Stimulated activated CD4-positive, alpha-beta T cell treated with anti-CD3 and anti-CD28 coated beads, Interleukin-12 subunit alpha, Interleukin-12 subunit beta, amount 100 ng/mL, for 48 hours (primary cell): ENCODE measurements at places on chromosomes 12 and 14.

DNA sequence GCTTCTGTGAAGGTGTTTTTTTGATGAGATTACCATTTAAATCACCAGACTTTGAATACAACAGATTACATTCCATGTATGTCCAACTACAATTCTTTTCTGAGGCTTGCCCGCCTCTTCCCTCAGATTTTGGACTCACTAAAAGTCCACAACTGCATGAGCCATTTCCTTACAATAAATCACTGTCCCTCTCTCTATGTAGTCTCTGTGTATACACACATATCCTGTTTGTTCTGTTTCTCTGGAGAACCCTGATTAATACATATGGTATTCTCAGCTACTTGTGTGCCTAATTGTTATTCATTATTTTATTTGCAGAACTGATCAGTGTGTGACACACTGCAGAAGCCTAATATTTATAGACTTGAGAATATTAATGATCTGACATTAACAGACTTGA is 2.4 kb upstream of the MIPOL1 start:
- no peak for DNase-seq

GRCh38 chr14:64114166-64114565 is 180.0 kb downstream of the ESR2 start:
- DNase-seq: no peak

- no peak for DNase-seq
Measured at GRCh38 chr14:72869407-72870329, 24.2 kb downstream of the DPF3 start.

DNA sequence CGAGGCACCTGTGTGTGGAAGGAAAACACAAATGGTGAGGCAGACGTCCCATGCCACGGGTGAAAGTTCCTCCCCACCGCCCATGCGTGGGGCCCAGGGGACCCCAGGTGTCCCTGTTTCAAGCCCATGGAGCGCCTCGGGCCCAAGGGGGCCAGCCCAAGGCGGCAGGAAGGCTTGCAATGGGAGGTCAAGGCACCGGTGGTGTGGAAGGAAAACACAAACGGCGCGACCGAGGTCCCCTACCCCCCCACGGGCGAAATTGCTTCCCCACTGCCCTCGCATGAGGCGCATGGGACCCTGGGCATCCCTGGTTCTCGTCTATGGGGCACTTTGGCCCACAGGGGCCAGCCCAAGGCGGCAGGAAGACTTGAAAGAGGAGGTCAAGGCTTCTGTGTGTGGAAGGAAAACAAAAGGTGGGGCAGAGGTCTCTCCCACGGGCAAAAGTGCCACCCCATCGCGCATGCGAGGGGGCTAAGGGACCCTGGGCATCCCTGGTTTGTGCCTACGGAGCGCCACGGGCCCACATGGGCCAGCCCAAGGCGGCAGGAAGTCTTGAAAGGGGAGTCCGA is 379.4 kb downstream of the ALG10 start:
- DNase-seq: no peak

GRCh38 chr14:65478596-65478995 is 66.1 kb downstream of the FUT8 start:
- no peak for DNase-seq

- no peak for DNase-seq
Measured at GRCh38 chr14:93171376-93171775, 13.3 kb downstream of the MOAP1 start.

DNA sequence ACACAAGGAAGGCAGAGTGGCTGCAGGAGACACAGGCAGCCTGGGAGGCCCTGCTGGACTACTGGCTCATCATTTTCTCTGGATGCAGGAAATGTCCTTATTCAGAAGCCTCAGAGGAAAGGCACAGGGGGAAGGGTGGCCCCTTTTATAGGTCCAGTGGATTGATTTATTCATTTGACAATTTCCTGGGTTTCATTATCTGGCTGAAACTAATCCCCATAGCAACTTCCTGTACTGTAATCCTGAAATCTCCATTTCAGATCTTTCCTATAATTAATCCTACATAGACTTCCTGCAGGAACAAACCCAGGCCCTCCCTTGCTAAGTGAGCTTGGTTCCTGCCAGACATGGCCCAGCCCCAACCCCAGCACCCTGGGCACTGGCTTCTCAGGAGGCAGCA is 23.0 kb downstream of the KRT76 start:
- DNase-seq: no peak

DNA sequence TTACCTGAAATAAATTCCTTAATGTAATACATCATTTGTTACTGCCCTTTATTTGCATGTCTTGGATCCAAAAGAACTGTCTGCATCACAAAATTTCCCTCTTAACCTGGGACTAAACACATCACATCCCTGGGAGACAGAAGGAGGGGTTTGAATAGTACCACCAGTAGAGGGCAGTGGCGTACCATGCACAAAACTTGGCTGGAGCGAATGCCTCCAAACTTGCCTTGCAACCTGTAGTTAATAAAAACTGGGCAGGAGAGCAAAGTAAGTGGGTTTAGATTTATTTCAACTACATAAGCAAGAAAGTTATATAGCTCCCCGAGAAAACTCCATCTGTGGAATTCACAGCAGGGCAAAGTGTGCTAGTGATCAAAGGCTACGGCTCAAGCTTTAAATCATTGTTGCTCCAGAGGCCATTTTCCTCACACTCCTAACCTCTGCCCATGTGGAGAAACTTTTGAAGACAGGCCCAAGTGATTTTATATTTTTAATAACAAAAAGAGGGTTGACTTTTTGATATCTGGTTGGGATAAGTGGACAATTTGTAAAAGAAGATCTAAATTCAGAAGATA is 1176.7 kb upstream of the SEL1L start:
- peak; percentile 3 for DNase-seq

DNA sequence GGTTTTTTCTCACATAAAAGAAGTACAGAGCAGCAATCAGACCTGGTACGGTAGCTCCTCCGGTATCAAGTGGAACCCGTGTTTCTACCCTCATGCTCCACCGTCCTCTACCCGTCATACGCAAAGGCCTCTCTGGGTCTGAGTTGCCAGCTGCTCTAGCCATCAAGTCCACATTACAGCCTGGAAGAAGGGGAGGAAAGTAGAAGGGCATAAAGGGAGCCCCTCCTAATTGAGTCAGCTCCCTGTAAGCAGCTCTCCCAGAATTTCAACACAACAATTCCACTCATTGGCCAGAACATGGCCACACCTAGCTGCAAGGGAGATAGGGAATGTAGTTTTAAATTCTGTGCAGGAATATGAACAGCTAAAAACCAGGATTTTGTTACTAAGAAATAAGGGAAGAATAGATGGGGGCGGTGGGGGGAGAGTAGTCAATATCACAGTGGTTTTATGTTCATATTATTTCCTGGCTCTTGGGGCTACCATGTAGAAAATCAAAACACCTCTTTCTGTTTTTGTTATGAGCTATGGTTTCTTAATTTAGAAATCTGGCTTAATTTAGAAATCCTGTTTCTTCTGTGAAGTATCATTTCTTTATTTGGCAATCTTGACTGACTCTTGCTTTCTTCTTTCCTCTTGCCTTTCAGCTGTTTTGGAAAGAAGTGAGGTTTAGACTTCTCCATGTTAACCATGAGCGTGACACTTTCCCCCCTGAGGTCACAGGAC is 103.9 kb downstream of the AKAP6 start:
- DNase-seq: no peak

DNA sequence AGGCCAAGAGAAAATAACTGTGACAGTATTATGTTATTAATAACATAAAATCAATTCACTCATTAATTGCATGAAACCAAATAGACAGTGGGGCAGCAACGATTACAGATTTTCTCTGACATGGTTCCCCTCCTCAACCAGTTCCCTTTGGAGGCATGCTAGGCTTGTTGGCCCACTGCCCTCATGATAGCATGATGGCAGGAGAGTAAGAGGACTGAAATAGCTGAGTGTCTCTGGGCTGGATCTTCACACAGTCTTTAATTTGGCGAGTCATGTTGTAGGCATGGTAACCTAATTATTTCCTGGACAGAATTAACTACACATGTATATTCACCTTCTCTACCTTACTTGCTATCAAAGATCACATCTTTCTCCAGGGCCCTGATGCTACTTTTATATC is 266.2 kb upstream of the PELI2 start:
- no peak for DNase-seq

GRCh38 chr12:93256256-93256969 is 121.3 kb upstream of the NUDT4 start:
- no peak for DNase-seq

DNA sequence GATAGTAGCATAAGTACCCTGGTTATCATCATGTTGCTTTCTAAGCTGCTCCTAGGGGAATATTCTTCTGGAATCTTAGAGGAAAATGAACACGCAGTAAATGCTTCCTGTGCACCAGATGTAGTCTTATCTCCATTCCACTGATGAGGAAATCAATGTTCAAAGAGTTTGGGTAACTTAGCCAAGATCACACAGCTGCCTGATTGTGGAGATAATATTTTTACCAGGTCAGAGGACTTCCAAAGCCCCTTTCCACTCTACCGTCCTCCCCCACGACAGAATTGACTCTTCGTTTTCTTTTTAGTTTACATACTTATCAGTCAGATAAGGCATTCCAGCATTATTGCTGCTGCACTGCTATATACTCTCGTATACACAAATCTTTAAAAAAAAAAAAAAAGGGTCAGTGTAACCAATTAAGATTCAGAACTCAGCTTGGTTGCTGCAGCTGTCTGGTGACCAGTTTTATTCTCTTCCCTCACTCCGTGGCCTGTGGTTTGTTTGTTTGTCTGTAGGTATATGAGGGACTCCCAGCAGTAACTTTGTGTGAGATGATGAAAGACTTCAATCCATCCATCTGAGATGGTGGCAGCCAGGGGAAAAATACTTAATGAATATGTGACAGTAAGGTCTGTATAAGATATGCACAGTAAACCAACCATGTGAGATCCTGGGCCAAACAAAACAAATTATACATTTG is 110.5 kb downstream of the TGFB3 start:
- DNase-seq: no peak

- no peak for DNase-seq
Measured at GRCh38 chr14:91396959-91397815, 20.4 kb downstream of the CCDC88C start.

DNA sequence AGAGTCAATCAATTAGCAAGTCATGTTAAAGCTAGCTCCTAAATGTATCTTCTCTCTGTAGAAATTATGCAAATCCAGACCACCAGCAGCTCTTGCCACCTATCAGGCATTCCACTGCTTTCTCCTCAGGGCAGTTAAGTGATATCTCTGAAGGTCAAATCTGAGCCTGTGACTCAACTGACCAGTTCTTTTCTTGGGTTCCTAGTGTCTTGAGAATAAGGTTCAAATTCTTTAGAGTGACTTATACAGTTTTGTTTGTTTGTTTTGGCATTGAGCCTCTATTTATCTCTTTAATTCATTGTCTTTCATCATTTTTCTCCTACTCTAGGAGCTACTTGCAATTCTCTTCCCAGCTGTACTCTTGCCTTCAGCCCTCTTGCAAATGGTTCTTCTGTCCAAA is 2.5 kb upstream of the LRIG3 start:
- no peak for DNase-seq

- no peak for DNase-seq
Measured at GRCh38 chr12:68733661-68734071, 12.3 kb upstream of the SLC35E3 start.
